ENCODE measurements at places on chromosomes 2 and 18.

GRCh38 chr2:191051825-191052778 is 38.1 kb upstream of the STAT1 start:
- DNase-seq, result no peak

GRCh38 chr2:128625963-128626759 is 307.5 kb upstream of the HS6ST1 start:
- DNase-seq, result no peak

GRCh38 chr2:122034777-122035176 is 279.3 kb downstream of the TSN start:
- no peak for DNase-seq

GRCh38 chr2:180394305-180394704 is 387.2 kb upstream of the CWC22 start:
- no peak for DNase-seq

GRCh38 chr2:168130346-168130745 is 117.0 kb downstream of the STK39 start:
- no peak for DNase-seq

DNA sequence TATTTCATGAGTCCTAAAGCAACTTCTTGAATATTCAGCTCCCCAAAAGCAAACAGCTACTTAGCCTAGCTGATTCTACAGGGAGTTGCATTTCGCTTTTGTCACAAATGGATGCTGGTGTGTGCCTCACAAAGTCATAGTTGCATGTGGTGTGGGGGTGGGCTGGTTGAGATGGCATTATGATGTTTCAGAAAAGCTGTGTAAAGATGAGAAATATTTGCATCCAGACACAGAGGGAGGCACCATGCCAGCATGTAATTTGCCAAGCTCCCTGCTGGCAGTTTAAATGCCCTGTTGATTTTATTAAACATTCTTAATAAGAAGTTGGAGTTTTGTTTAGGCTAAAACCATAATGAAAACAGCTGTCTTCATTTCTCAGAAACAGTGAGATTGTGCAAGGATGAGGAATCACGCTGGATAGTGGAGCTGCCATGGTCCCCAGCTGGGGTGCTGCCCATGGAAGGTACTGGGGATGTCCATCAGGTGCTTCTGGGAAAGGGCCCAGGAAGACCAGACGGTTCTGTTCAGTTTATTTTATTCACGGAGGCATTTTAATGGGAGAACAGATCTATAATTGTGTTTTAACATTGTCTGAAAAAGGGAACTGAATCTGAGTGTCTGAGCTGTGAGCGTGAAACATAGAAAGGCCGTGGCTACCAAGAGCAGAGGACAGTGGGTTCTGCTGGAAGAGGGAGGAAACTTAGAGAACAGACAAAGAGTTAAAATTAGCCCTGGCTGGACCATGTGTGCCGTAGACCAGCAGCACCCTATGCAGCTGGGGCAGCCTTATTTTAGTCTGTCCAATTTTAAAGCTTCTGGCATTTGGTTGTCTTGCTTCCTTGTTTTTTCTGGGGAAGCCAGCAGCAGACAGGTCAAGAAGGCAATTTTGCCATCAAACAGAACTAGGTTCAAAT is 177.1 kb downstream of the FAM210A start:
- DNase-seq, result no peak

DNA sequence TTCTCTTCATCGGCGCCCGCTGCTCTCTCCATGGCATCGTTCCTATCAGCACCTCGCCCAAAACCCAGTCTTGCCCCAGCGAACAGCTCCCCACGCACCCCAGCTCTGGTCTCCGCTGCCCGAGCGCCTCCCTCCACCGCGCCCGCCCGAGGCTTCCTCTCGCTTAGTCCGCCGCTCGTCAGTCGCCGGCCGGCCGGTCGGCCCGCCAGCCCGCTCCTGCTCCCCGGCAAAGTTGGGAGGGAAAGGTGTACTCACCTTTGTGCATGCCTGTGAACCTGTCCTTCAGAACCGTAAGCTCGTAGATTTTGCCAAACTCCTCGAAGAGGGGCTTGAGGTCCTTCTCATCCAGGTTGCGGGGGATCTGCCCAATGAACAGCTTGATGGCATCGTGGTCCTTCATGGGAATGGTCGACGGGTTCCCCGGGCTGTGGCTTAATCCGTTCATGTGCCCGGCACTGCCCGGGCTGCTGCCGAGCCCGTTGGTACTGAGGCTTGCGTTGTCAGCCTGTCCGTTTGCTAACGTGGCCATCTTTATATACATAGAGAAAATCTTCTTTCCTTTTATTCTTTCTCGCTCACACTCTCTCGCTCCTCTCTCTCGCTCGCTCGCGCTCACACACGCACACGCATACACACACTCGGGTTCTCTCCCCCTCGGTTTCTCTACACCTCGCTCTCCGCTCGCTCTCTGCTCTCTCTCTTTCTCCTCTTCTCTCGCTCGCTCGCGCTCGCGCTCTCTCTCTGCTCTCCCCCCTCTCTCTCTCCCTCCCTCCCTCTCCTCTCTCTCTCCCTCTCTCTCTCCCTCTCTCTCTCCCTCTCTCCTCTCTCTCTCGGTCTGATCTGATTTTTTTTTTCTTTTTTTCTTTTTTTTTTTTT is at the start of gene CELF4:
Gene CELF4, minus strand, starts transcription at position 698 of the 876 bp plus-strand sequence.
- DNase-seq, result no peak

- no peak for DNase-seq
Measured at GRCh38 chr18:63312737-63313395, 6.7 kb downstream of the BCL2 start.
